Activated T-cell treated with anti-CD3 and anti-CD28 coated beads, Interleukin-2, amount 50 U/mL, for 48 hours (primary cell): ENCODE measurements at places on chromosomes 1 and 21.

- DNase-seq = no peak
Measured at GRCh38 chr1:114558544-114558943, 22.9 kb downstream of the BCAS2 start.

DNA sequence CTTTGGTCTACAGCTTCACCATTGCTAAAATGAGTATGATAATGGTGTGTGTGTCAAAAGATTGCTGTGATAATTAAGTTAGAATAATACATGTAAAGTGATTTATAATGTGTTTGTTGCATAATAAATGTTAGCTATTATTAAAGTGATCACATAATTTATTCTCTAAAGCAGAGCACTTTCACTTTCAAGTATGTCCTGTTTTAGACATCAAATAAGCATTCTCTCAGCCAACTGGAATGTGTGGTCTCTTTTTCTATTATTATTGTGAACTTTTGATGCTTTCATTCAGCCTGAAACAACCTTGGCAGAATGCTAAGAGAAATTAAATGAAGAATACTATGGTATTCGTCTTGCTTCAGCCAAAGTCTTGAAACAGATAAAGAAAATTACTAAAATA, 102.8 kb upstream of the COL11A1 start:
- DNase-seq = no peak

- DNase-seq = no peak
Measured at GRCh38 chr1:109365642-109366204, 32.0 kb downstream of the SORT1 start.

DNA sequence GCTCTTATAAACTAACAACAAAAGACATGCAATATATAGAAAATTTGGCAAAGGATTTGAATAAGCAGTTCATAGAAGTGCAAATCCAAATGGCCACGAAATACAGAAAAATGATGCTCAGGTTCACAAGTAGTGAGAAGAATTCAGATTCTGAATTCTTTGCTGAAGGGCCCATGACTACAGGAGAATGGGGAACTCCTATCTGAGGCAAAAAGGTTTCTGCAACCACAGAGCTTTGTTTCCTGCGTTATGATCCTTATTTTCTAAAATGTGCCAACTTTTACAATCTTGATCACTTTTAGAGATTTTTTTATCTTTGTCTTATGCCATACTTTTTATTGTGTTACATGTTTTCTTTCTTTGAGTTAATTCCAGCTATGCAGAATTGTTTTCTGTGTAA, 91.3 kb downstream of the ITSN1 start:
- DNase-seq = no peak

- DNase-seq = no peak
Measured at GRCh38 chr1:40107290-40107959, 10.4 kb upstream of the PPT1 start.

DNA sequence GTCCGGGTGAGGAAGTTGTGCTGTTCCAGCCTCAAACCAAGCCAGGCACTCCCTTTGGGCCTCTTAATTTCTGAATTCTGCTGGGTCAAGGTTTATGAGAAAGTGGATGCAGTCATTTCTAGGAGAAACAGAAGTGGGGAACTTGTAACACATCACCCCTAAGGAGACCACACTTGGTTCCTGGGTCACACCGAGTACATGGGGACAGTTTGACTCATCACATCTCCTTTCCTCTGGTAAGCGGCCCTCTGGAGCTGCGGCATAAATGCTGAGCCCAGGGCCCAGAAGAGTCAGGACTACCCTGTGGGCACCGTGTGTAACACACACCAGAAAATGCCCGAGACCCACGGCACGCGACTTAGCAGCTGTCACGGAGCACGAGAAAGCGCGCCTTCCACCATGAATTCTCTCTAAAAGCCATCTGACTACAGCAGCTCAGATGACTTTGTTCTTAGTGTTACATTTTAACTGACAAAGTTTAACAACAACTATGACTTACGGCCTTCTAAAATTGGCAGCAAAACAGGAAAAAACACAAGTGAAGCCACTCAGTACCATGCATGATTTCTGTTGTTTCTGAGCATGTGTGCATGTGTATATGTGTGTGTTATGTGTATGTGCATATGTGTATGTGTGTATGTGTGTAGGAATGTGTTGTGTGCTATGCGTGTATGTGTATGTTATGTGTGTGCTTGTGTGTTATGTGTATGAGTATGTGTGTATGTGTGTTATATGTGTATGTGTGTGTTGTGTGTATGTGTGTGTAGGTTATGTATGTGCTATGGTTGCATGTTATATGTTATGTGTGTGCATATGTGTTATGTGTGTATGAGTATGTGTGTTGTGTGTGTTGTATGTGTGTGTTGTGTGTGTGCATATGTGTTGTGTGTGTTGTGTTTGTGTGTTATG, 50.8 kb downstream of the TOMM20 start:
- peak; percentile 78 for DNase-seq

GRCh38 chr1:108049178-108049819, 84.3 kb upstream of the VAV3 start:
- DNase-seq = peak; percentile 37

- no peak for DNase-seq
Measured at GRCh38 chr1:115771094-115771846, 2.8 kb upstream of the CASQ2 start.

DNA sequence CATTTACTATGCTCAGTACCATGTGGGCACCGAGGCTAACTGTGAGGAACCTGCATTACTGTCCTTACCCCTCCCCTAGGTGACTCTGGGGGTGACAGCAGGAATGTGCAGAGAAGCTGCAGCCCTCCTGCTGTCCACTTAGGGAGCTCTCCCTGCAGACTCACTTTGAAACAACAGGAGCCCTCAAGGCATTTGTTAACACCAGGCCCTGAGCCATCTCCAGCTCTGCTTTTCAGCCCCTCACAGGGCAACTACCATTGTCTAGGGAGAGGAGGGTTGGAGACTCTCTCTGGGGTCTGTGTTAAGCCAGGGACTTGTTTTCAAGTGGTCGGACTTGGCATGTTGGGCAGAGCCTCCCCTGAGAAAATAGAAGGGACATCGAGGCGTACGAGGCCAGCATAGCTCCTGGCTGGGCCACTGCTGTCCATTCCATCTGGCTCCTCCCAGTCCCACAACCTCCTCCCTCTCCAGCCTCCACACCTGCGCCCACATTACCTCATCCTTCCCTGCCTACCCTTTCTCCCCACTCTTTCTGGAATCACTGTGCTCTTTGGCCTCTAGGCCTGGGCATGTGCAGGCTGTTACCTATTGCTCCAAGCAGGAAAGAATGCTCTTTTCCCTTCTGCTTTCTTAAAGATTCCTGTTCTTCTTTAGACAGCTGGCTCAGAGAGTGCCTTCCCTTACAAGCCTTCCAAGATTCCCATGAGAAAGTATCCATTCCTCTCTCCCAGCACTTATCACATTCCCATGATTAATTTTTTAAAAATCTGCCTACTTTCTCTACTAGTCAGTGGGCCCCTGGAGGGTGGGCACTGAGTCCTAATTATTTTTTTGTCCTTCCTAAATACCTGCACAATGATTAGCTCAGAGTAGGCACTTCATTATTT, 102.7 kb upstream of the GCLM start:
- DNase-seq = no peak

DNA sequence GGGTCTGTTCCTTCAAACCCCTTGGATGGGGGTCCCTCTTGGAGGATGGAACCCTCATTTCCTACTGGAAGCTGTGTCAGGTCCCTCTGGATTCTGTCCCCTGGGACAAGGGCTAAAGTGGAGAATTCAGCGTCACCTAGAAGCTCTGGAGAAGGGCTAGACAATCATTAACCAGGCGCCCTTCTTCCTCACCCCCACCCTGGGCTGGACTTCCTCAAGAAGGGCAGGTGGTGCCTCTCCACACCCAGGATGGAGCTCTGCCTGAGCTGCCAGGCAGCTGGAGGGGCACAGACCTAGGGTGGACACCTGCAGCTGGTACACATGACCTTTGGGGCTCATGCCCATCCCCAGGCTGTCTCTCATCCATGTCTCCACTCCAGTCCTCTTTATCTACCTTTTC, 3.6 kb downstream of the CELF3 start:
- DNase-seq = no peak

DNA sequence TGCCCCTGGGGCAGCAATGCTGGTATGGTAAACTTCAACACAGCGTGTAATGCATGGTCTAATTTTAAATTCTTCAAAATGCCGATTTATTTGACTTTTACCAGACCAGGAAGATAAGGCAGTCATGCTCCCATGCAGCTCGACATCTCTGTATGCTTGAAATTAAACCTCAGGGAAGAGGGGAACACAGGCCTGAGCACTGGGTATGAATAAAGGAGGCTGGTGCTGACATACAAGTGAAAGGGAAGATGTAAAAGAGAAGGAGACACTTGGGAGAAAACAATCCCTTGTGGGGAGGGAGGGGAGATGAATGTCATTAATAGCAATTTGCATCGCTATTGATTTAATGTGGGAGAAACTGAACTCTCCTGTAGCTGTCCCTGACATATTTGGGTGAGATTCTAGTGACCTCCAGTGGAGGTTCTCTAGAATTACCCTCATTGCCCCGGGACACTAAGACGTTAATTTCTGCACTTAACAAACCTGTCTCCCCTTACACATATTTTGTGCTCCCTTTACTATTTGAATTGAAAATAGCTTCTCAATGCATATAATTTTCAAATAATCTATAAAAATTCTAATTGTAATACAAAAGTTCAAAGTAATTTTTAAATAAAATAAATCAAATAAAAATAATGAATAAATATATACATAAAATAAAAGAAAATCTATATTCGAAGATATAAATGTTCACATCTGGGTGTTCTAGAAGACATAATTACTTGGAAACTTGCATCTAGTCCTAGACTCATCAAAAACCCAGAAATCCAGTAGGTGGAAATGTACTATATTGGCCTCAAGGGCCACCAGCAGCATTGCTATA, 283.1 kb downstream of the LMX1A start:
- DNase-seq = no peak

DNA sequence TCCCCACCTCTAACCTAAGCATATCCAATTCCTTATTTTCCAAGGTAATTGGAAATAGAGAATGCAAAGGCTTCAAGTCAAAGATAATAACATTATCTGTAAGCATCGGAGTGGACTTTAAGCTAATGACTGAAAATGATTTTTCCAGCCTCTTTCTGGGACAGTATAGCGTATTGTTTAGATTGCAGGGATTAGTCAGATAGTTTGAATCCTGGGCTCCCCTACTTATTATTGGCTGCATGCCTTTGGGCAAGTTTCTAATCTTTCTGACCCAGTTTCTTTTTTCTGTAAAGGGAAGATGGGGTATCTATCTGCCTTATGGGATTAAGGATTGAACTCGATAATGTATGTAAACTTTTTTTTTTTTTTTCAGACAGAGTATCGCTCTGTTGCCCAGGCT, 1.5 kb upstream of the CDC20 start:
- no peak for DNase-seq

DNA sequence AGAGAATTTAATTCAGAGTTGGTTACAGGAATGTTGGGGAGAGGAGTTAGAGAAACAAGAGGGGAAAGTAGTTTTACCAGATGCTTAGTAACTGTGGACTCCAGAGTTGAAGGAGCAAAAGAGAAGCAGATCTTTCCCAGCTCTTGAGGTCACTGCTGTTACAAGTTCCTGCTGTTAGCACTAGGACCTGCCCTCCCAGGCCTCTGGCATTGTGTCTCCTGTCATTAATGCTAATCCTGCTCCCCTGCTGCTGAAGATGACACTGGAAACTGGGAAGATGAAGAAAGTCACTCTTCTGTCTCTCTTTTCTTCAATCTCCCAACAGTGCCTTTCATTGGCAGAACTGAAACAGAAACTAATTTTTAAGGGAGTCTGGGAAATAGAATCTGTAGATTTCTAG, 845.6 kb downstream of the ADGRL2 start:
- DNase-seq = no peak

DNA sequence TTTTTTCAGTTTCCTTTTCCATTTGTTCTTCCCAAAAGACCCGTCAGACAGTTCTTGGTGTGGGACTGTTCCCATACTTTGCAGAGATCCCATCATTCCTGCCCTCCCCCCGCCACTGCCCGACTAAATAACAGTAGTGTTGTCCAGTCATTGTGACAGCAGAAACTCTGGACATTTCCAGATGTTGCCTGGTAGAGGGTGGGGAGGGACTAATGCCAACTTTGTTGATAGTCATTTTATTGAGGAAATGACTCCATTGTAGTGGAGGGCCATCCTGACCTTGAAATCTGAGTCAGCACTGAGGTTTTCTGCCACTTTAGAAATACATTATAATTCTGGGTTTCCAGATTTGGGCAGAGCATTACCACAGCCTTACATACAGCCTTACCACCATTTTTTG, 85.4 kb downstream of the CEP350 start:
- DNase-seq = no peak

GRCh38 chr1:225627304-225627947, 25.5 kb downstream of the ENAH start:
- DNase-seq = no peak

- no peak for DNase-seq
Measured at GRCh38 chr1:228345201-228345930, 61.3 kb downstream of the TRIM11 start.

GRCh38 chr1:161915051-161915503, 108.6 kb downstream of the OLFML2B start:
- DNase-seq = peak; percentile 58

DNA sequence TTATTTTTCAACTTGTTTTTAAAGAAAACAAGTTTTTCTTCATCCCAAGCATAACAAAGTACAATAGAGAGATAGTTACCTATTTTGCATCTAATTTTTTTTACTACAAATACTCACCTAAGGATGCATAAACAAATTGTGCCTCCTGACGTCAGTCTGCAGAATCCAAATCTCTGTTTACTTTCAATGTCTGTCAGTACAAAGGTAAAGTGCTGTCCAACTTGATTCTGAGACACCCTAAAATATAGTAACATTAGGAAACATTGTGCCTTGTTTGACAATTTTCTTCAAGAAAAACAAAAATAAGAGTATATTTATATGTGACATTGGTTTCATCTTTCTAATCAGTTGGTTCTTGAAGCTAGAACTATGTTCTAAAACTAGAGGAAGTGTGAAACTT, 103.4 kb downstream of the DENND1B start:
- no peak for DNase-seq

DNA sequence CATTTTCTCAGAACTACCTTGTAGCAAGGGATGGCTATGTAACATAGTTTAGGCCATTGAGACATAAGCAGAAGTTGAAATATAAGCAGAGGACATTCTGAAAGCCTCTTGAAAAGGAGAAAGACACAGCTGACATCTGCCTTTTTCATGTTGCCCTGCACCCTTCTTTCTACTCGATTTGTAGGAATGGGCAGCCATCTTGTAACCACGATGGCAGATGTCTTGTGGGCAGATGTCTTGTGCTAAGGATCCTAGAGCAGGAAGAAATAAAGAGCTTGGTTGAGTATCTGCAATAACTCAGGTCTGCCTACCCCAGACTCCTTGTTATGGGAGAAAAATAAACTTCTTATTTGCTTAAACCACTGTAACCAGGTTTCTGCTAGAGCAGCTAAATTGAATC, 351.0 kb downstream of the PDE4B start:
- DNase-seq = no peak

DNA sequence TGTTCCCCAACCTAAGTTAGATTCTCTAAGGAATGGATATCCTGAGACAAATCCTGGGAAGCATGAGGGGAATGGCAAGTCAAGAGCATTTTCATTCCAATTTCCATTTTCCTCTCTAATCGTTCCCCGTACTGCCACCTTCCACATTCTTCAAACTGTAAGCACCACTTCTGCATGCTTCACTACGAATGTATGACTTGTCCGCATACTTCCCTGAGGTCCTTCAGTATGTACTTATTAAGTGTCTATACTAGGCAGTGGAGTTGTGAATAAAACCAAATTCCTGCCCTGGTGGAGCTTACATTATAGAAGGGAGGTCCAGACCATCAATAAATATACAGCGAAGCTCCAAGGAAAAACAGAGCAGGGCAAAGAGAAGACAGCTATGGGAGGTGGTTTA, 154.8 kb downstream of the GREM2 start:
- DNase-seq = no peak
